ENCODE measurements at places on chromosomes 2 and 18.

DNA sequence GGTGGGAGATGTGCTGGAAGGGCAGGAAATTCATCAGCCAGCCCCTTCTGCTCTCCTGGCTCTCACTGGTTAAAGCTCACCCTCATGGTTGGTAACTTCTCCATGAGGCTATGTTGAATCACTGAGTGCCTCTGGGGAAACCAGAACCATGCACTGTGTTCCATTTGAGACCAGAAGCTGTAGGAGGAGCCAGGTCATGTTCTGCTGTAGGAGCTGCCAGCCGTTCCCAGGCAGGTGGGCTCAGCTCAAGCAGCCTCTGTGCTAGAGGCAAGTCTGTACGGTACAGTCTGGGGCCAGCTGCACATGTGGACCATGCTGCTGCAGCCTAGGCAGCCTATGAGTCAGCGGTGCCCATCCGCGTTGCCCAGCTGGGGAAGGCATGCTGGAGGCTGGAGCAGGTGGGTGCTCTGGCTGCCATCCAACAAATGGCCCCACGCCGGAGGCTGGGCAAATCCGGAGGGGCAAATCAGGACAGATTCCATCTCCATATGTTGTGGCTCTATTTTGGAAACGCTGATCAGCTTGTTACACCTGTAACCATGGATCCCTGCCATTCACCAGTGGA is 22.0 kb upstream of the KCNF1 start:
- no peak for DNase-seq

- no peak for DNase-seq
These were observed 26.9 kb downstream of the SNORC start for GRCh38 chr2:232896720-232897597.

- no peak for DNase-seq
These were observed 320.6 kb downstream of the NCKAP5 start for GRCh38 chr2:133247631-133248030.

- DNase-seq: no peak
These were observed 17.7 kb downstream of the ST6GAL2 start for GRCh38 chr2:106868275-106868674.

DNA sequence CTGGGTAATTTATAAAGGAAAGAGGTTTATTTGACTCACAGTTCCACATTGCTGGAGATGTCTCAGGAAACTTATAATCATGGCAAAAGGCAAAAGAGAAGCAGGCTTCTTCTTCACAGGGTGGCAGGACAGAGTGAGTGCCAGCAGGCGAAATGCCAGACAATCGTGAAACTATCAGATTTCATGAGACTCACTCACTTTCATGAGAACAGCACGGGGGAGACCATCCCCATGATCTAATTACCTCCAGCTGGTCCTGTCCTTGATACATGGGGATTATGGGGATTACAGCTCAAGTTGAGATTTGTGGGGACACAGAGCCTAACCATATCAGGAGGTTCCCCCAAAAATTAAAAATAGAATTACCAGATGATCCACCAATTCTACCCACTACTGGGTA is 675.5 kb upstream of the SLC8A1 start:
- DNase-seq: no peak

GRCh38 chr2:191174442-191174841 is 23.6 kb upstream of the STAT4 start:
- DNase-seq: no peak

GRCh38 chr2:233400341-233400740 is 46.0 kb downstream of the DGKD start:
- no peak for DNase-seq

DNA sequence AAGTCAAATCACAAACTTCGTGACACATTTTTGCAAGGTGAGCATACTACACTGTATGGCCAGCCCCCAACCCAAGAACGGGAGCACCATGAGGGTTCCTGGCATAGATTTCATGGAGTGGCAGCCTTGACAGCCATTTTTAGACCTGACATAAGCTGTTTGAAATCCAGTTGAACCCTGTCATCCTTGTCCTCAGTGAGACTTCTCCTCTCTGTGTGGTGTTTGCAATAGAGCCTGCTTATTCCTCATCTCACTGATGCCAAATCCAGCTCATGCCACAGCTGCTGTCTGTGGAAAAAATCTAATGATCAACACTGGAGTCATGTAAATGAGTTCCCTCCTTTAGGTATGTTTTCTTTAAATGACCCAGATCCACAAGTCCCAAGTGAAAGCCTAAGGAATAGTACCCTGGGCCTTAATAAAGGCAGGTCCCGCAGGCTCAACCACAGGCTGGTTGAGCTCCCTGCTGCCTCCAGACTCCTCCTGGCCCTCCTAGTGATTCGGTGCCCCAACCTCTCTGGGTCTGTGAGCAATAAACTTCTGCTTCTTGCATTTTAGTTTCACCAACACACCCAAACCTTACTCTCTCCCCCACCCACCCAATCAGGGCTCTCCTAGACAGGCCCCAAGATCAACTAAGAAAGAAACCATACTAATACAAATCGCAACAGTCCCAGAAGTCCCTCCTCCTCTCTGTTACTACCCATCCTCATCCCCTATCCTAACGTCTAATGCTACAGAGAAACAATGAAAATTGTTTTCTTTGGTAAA is 8.4 kb upstream of the CREG2 start:
- no peak for DNase-seq

DNA sequence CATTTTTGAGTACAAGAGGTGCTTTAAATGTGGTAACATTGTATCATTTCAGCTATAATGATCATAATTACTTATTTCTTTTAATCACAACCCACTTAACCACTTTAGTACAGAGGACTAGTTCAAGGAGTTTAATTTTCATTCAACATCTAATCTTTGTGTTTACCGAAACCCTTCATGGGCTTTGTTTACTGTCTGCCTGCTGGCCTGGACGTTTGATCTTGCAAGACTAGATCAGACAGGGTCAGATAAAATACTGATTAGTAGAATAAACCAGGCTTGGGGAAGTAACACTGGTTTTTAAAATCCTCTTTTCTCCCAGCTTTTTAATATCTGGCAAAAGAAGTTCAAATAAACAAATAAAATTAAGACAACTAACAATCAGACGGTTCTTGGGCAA is 93.6 kb downstream of the SATB2 start:
- no peak for DNase-seq

- DNase-seq: no peak
These were observed 8.6 kb upstream of the NCOA1 start for GRCh38 chr2:24482251-24482971.

DNA sequence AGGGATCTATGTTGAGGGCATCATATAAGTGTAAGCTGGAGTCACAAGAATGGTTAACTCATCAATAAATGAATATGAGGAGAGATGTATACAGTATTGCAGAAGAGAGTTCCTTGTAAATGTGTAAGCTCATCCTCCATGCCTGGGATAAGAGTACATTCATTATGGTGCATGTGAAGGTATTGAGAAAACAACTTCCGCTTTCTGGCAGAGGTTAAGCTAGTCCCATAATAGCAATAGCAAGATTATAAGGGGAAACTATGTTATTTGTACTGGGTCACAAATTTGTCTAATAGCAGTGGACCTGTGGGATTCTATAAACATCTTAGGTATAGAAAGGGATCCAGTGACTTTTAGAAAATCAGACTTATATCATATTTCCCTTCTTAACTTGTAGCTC is 44.1 kb downstream of the SCN2A start:
- no peak for DNase-seq

- DNase-seq: no peak
These were observed 7.4 kb downstream of the MIB1 start for GRCh38 chr18:21747764-21748693.

DNA sequence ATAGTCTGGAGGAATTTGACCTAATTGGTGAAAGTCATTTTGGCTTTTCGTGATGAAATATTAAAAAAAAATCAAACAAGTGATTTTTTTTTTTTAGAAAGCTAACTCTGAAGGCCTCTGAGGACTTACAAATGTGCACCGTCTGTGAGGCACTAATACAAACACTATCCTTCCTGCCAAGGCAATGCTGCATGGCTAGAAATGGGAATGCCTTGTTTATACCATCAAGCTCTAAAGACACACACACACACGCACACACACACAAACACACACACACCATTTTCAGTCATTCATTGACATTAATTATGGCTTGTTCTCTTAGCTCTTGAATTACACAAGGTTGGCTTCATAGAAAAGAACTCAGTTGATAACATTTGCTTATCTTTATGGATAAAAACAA is 1242.0 kb upstream of the ACVR2A start:
- DNase-seq: no peak

GRCh38 chr2:138930571-138930970 is 150.4 kb upstream of the NXPH2 start:
- no peak for DNase-seq

DNA sequence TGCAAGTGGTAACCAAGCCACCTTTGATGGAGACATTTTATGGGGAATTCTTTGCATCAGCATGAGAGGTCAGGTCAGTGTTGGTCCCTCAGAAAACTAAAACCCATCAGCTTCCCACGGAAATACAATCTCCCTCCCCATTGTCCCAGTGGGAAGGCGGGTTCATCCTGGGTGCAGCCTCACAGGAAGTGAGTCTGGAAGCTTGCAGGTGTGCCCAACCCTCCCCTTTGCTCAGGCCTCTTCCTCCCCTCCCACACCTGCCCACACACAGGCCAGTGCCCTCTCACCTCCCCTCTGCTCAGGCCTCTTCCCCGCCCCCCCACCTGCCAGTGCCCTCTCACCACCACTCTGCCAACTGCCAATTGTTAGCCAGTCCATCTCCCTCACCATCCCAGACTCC is 166.8 kb upstream of the RAB6C start:
- no peak for DNase-seq

GRCh38 chr2:148599109-148599991 is 45.2 kb upstream of the EPC2 start:
- no peak for DNase-seq

GRCh38 chr2:189574793-189575475 is 5.7 kb downstream of the SLC40A1 start:
- DNase-seq: no peak

GRCh38 chr2:197349699-197350098 is 39.1 kb upstream of the ANKRD44 start:
- DNase-seq: no peak

- DNase-seq: no peak
These were observed 8.9 kb downstream of the TNS1 start for GRCh38 chr2:217993817-217994463.

GRCh38 chr2:85390941-85391669 is 19.1 kb downstream of the CAPG start:
- no peak for DNase-seq

DNA sequence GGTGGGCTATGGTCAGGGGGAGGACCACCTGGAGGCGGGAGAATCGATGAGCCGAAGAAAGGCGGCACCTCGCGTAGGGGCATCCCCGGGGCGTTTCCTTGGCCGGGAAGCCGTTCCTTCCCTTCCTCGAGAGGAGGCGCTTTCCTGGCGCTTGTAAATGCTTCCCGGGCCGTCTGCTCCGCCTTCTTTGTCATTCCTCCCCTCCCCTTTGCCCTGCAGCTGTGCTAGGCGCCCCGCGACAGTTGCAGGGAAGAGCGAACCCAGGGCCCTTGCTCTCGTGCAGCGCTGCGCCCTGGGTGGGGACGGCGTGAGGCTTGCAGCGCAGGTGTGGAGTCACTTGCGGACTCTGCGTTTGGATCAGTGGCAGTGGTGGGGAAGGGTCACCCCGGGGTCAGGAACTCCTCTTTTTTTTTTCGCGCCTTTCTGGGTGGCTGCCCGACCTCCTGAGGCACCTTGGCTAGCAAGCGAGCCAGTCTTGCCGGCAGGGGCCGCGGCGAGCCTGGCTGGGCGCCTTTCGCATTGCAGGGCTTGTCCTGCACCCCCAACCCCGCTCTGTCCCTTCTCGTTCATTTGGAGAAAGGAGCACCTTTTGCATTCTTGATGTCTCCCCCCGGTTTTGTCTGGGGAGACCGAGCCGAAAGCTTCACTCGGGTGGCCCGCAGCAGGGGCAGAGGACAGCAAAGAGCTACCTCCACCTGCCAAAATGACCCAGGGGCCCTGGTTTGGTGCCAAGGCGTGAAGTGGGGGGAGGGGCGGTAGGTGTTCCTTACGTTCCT is 858 bp downstream of the KCNS3 start:
- peak; percentile 21 for DNase-seq

GRCh38 chr2:224429441-224429810 is 27.5 kb upstream of the FAM124B start:
- DNase-seq: no peak

DNA sequence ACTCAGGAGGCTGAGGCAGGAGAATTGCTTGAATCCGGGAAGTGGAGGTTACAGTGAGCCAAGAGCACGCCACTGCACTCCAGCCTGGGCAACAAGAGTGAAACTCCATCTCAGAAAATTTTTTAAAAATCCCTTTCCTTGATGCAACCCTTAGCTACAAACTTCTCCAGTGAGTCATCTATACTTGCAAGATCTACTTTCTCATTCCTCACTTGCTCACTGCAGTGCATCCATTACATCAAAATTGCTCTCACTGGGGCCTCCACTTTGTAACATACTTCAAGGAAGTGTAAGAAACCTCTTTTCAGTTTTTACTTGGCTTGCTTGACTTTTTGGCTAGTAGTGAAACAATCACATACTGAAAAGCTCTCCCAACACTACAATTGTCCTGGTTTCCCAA is 65.3 kb downstream of the REEP1 start:
- DNase-seq: no peak

DNA sequence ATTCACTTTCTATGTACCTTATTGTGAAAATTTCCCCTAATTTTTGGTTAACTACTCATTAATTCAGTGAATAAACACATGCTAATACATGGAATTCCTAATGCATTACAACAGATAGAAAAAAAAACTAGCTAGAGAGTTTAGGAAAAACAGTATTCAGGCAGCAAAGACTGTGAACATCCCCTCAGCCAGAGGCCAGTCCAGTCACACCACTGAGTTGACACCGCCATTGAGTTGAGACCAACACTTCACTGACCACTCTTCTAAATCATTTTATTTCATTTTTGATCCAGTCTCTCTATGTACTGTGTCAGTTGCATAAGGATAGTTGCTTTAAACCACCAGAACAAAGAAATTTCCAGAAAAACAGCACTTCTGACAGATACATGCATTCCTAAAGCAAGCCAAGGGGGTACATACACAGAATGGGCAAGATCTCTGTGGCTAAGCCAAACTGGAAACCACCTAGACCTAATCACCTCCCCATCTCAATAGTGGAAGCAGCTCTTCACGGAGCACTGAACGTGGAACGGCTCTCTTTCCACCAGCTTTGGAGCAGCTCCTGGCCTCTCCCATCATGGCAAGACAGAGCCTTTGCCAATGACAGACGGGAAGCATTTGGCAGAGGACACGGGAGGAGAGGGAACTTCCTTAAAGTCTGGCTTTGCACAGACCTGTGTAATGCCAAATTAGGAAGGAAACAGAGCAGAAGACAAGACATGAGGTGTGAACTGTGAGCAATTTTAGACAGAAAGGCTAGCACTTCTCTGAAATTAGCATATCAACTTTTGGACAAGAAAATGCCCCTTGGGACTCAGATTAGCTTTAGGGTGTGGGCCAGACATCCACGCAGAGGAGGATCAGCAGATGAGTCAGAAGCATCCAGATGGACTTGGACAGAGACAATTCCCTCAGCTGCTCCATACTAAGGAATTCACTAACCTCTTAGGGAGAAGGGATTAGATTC is 36.4 kb downstream of the CACNB4 start:
- no peak for DNase-seq

GRCh38 chr2:143903172-143903856 is 616.6 kb downstream of the ZEB2 start:
- DNase-seq: no peak

GRCh38 chr2:156935616-156936015 is 321.9 kb upstream of the GALNT5 start:
- DNase-seq: no peak

- DNase-seq: no peak
These were observed 57.8 kb upstream of the NABP1 start for GRCh38 chr2:191620144-191620543.

- DNase-seq: no peak
These were observed 585.0 kb downstream of the BCL11A start for GRCh38 chr2:59968441-59968840.
